GM18507 (cell line): ENCODE measurements at places on chromosomes 7 and 10.

DNA sequence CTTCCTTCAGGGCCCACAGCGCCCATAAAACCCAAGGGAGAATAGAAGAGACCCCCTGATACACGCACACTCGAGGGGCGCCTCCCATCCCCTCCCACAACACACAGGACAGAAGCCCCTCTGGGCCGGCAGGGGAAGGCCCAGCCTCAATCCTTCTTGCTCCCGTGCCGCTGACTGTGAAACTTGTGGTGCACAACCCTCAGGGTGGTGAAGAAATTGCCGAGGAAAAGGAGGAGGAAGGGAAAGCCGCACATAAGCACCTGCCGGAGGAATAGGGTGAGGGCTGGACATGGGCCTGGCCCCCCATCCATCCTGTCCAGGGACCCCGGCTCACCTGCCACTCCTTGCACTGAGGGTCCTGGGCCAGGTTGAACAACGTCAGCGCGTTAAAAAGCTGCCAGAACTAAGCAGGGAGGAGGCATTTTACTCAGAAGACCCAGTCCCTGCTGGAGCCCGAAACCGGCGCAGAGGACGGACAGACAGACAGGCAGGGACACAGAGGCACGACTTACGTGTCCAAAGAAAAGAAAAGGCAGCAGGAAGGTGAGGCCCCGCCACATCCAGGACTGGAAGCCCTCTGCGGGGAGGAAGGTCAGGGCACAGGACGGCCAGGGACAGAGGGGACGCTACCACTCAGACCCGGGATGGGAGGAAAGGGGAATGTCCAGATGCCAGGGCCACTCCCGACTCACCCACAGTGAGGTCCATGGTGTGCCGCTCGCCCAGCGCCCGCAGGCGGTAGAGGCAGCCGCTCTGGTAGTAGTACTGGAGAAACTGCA is 7.2 kb downstream of the TMEM120A start:
- DNase-seq: no peak

DNA sequence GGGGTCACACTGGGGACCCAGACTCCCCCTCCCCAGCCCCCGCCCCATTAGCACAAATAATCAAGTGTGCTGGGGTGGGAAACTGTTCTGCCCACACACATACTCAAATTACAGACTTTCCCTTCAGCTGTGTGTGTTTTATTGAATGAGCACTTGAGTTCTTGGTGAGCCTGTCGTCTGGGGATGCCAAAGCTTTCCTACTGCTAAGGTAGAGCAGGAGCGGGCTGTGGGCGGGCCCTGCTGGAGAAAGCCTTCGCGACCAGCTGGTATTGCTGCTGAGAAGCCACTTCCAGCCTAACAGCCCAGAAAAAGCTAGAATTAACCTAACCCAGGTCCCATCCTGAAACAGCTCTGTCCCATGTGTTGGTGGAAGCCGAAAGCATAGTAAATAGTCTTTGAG is 87.0 kb upstream of the KMT2E start:
- no peak for DNase-seq

DNA sequence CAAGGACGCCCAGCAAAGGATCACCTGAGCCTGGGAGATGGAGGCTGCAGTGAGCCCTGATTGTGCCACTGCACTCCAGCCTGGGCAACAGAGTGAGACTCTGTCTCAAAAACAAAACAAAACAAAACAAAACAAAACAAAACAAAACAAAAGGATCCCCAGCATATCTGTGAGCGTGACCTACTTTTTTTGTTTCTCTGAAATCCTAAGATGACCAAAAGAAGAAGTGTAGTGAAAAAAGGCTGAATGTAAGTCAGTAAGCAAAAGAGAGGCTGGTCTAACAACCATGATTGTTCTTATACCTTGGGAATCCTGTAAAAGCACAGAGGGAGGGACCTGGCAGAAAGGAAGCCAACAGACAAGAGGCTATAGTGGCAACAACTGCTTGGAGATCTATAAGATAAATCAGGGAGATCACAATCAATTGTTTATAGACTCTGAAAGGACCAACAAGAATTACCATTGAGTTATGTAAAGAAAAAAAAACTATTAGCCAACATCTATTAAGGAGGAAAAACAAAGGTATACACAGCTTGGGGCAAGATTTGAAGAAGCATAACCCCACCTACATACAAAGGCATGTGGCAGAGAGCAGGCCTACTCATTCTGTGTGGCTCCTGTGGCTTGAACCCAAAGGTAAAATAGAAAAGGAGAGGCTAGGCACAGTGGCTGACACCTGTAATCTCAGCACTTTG is 255.2 kb upstream of the KLF14 start:
- no peak for DNase-seq

GRCh38 chr10:90289037-90289436 is 568.8 kb downstream of the HTR7 start:
- DNase-seq: no peak

GRCh38 chr10:111879969-111880368 is 303.6 kb downstream of the GPAM start:
- no peak for DNase-seq

DNA sequence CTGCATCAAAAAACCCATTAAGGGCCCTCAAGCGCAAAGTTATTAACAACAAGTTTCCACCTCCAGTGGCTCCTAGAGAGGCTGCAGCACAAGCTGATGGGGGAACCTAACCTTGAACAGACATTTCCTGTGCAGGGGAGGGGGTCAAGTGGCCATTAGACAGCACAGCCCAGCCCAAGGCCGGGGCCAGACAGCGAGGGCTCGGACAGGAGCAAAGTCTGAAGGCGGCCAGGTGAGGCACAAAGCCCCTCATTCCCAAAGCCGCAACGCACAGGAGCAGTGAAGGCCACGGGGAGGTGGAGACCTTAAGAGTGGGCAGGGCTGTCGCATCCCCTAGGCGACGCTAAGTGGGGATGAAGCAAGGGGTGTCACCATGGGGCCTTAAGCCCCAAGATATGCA is 73.2 kb upstream of the ZNF746 start:
- DNase-seq: no peak

DNA sequence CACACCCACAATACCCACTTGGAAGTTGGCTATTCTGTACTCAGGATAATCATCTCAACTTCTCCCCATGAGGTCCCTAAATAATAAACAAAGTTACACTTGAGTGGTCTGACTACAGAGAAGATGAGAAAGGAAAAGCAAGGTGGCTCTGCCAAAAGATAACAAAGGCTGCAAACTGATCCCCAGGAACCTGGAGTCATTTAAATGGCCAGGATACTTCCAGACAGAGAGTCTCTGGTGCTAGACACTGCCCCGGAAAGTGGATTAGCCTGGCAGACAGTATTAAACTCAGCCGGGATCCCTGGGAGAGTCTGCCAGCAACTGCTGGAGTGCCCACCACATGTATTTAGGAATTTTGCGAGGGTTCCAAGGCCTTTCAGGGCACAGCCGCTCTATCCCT is 93.7 kb downstream of the DGKI start:
- no peak for DNase-seq

DNA sequence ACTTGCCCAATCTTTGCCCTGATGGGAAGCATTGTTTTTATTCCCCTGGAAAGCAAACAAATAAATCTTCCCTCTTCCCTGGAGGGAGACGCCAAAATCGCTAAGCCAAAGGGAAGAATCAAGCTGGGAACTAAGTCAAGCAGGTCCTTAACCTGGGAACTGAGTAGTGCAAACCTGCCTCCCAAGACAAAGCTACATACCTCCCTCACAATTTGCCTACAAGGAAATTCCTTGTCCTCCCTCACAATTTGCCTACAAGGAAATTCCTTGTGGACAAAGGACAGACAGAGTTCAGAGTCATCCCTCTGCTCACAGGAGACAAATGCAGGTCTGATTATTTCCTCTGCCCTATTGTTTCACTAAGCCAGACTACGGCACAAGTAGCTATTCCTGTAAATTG is 50.5 kb downstream of the SPOCK2 start:
- no peak for DNase-seq

DNA sequence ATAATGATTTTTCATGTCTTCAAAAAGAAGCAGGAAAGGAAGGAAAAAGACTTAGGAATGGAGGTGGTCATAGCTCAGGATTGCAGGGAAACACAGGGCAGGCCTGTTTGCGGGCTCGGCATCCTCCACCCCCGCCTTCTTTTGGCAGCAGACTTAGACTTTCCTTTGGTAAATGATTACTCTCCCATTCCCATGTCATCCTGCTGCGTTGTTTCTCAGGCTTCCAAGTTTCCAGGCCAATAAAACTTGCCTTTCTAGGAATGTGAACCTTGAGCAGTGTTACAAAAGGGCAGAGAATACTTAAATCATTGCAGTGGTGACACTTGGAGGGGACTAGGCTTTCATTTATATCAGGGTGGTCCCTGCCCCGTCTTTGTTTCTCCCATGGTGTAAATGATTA is 34.0 kb upstream of the DGKB start:
- DNase-seq: no peak

GRCh38 chr7:43791665-43792064 is 33.2 kb downstream of the BLVRA start:
- no peak for DNase-seq

DNA sequence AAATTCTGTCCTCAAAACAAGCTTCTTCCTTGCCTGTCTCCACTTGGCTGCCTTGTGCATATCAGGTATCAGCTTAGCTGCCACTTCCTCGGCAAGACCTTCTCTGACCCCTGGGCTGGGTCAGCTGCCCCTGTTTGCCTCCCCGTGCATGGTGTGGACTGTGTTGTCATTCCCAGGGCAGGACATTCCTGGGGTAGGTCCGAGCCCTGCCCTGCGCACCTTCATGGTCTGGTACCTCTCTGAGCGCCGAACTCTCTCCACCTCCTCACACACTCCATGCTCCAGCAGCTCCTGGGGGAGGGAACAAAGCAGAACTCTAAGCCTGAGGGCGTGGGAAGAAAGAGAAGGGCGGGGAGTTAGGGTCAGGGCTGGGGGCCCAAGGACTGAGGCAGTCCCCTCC is 3.8 kb downstream of the POLM start:
- DNase-seq: no peak

- no peak for DNase-seq
Measured at GRCh38 chr7:95687759-95688343, 84.5 kb upstream of the DYNC1I1 start.

DNA sequence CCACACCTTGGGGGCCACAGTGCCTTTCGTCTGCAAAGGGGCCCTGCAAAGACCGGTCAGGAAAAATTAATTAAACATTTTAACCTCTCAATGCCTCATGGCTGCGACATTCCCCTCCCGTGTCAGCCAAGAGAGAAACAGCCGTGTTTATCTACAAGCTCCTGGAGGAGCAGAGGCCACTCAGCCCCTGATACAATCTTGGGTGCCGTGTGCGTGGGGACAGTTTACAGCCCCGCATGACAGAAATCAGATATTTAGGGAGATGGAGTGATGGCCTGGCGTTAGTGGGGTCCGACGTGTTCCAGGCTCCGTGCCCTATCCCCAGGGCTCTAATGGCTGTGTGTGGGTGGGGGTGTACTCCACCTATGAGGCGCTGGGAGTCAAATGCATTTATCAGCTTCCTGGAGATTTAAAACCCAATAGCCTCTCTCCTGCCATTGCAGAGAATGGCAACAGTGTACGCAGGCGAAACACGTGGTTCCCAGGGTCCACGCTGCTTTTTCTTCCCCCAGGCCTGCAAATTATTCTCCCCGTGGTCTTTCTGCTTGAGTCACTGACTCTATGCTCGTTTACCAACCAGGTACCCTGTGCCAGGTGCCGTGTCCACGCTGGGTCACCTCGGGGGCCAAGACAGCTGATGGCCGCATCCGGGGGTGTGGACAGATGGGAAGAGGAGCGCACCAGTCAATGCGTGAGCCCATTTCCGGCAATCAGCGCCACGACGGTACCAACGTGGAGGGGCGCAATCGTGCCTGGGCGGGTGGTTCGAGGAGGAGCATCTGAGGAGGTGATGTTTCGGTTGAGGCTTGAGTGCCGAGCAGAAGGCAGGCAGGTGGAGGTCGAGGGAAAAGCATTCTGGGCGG is 26.6 kb upstream of the PSMG3 start:
- DNase-seq: no peak

- DNase-seq: no peak
Measured at GRCh38 chr7:70681469-70682350, 450.2 kb upstream of the GALNT17 start.

DNA sequence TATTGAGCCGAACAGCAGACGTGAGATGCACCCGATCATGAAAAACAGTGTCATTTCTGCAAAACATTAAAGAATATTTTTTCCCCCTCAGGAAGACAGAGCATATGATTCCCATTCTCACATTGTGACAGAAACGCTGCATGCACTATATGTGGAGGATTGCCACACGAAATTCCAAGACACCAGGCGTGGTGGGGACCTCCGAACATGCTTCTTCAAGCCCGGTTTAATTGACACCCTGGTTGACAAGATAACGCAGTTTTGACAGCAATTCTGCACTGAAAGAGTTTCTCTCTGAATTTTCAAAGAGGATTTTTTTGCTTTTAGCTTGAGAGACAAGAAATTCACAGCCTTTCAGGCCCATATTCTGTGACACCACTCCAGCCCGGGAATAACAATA is 442.8 kb upstream of the NRP1 start:
- DNase-seq: no peak

DNA sequence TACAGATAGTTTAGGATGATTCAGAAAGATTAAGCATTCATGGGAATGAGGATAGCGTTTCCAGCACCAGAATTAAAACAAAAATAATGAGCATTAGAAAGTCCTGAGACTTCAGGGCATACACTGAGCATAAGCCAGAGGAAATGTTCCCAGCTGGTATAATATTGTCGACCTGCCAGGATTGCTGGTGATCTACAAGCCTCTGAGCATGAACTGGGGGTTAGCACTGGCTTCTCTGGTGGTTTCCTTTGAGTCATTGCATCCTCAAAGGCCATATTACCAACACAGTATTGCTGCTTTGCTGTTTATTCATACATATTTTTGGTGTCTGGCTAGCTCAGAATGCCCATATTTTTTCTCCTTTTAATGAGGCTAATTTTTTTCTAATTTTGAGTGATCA is 10.7 kb upstream of the ATRNL1 start:
- no peak for DNase-seq
